ENCODE measurements at places on chromosomes 7 and 10.

GRCh38 chr7:137999496-138000080, 2.3 kb downstream of the CREB3L2 start:
- H3K4me1 ChIP-seq, result peaks cover 36% of the 10 kb centered on the region
- H3K36me3 ChIP-seq, result no peaks in the 10 kb centered on the region
- H3K27me3 ChIP-seq, result no peaks in the 10 kb centered on the region
- H3K27ac ChIP-seq, result peak overlapping the region; percentile 92
- peak overlapping the region; percentile 64 for H3K4me3 ChIP-seq
- no peak for DNase-seq

GRCh38 chr10:71656220-71656619, 63.4 kb downstream of the C10orf105 start:
- H3K27me3 ChIP-seq, result no peaks in the 10 kb centered on the region
- H3K27ac ChIP-seq, result no peak overlapping the region
- no peak overlapping the region for H3K4me3 ChIP-seq
- no peaks in the 10 kb centered on the region for H3K36me3 ChIP-seq
- DNase-seq, result no peak

GRCh38 chr10:50422259-50422658, 170.9 kb upstream of the ASAH2 start:
- H3K4me1 ChIP-seq, result peaks cover 7% of the 10 kb centered on the region
- H3K27ac ChIP-seq, result no peak overlapping the region
- H3K36me3 ChIP-seq, result no peaks in the 10 kb centered on the region
- DNase-seq, result no peak
- no peak overlapping the region for H3K4me3 ChIP-seq
- no peaks in the 10 kb centered on the region for H3K27me3 ChIP-seq

GRCh38 chr7:53602817-53603418, 567.5 kb downstream of the POM121L12 start:
- no peak overlapping the region for H3K27ac ChIP-seq
- H3K27me3 ChIP-seq, result no peaks in the 10 kb centered on the region
- no peak for DNase-seq
- no peaks in the 10 kb centered on the region for H3K36me3 ChIP-seq

- peaks cover 83% of the 10 kb centered on the region for H3K27me3 ChIP-seq
- no peak overlapping the region for H3K27ac ChIP-seq
- H3K4me1 ChIP-seq, result peaks cover 62% of the 10 kb centered on the region
- no peak for DNase-seq
- no peaks in the 10 kb centered on the region for H3K36me3 ChIP-seq
These were observed 2.3 kb downstream of the HOXA10 start for GRCh38 chr7:27171637-27172314.

DNA sequence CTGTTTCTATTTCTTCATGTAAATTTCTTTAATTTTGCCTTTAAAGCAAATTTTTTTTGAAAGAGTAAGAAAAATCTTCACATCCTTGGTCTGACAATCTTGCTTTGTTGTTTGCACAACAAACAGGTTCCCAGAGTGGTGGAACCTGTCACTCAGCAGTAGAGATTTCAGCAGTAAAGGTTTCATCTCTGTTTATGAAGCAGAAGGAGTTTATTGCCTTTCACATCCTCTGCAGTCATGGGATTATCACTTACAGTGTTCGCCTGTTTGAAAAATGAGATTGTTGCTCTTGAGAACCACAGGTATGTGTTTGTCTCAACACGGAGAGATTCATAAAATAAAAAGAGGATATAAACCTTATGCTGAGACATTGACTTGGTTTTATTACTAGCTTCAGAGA, 342.6 kb downstream of the IPMK start:
- H3K4me1 ChIP-seq, result no peaks in the 10 kb centered on the region
- H3K27me3 ChIP-seq, result no peaks in the 10 kb centered on the region
- no peak overlapping the region for H3K4me3 ChIP-seq
- no peaks in the 10 kb centered on the region for H3K36me3 ChIP-seq
- DNase-seq, result no peak

- H3K4me3 ChIP-seq, result no peak overlapping the region
- DNase-seq, result no peak
- no peak overlapping the region for H3K27ac ChIP-seq
- peaks cover 7% of the 10 kb centered on the region for H3K4me1 ChIP-seq
- H3K36me3 ChIP-seq, result no peaks in the 10 kb centered on the region
These were observed 116.5 kb upstream of the FRMD4A start for GRCh38 chr10:14447094-14447839.

Data from esophagus squamous epithelium (tissue), 5 donors.